AG09319 (cell line): ENCODE measurements at places on chromosomes 2 and 18.
A peak's percentile ranks its signal among the peaks of the same experiment; 100 is the strongest.

DNA sequence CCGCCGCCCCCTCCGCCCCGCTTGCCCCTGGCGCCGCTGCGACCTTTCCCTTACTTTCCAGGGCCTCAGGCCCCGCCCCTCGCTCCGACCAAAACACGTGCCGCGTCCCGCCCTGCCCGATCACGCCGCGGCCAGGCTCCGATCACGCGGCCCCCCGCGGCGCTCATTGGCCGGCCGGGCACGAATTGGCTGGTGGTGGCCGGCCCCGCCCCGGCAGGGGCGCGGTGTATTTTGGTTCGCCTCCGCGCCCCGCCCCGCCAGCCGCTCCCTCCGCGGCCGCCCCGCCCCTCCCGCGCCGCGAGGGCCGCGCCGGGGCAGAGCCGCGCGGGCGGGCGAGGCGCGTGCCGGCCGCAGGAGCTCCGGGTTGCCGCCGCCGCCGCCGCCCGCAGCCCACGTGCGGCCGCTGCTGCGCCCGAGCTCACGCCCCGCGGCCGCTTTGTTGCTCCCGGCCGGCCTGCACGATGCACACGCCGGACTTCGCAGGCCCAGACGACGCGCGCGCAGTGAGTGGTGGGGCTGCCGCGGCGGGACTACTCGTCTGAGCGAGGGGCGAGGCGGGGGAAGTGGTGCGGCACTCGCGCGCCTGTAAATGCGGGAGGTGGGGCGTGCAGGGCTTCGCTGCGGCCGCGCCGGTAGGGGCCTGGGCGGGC is at the start of gene KLF11:
TSS of gene KLF11 (plus strand) at position 295 of the 650 bp plus-strand sequence. CDS start at position 462, 167 bp downstream.
- DNase-seq = peak; percentile 71

DNA sequence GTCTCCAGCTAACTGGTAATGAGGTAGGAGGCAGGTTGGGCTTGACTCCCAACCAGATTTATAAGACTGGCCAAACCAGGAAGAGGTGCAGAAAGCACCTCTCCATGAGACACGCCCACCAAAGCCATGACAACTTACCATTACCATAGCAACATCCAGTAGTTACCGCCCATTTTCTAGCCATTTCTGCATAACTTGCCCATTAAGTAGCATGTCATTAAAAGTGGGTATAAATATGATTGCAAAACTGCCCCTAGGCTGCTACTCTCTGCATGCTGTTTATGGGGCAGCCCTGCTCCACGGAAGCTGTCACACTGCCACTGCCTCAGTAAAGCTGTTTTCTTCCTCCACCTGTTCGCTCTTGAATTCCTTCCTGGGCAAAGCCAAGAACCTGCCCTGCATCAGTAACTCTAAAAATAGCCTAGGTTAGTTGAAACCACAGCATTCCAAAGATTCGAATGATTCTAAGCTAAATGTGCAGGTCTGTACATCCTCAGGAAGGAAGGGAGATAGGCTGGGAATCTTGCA is 131.9 kb downstream of the ATL2 start:
- no peak for DNase-seq

DNA sequence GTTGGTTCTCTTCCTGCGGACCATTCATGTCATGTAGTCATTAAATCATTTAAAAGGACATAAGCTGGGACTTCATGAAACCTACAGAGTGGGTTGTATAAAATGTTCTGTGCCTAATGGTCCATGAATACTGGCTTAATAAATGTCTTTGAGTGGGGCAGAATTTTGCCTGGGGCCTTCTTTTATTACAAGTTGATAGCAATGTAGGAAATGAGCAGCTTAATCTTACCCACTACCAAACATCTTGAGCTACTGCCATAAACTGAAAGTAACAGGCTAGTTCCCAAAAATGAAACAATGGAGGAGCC is 130.9 kb downstream of the TMEM17 start:
- no peak for DNase-seq

- DNase-seq = no peak
Measured at GRCh38 chr18:66676699-66677098, 72.8 kb upstream of the CDH19 start.

GRCh38 chr2:71961289-71962027 is 186.2 kb downstream of the CYP26B1 start:
- no peak for DNase-seq

GRCh38 chr2:224849264-224849663 is 133.1 kb upstream of the CCDC195 start:
- DNase-seq = no peak

DNA sequence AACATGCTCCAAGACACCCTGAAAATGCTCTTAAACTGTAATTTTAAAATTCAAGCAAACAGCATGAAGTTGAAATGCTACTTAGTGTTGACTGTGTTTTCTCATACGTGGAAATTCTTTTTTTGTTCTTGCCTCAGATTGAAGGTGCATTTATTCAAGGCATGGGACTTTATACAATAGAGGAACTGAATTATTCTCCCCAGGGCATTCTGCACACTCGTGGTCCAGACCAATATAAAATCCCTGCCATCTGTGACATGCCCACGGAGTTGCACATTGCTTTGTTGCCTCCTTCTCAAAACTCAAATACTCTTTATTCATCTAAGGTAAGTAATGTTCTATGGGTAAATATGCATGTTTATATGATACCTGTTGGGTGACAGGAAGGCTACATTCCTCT is 82.7 kb downstream of the AOX1 start:
- no peak for DNase-seq

DNA sequence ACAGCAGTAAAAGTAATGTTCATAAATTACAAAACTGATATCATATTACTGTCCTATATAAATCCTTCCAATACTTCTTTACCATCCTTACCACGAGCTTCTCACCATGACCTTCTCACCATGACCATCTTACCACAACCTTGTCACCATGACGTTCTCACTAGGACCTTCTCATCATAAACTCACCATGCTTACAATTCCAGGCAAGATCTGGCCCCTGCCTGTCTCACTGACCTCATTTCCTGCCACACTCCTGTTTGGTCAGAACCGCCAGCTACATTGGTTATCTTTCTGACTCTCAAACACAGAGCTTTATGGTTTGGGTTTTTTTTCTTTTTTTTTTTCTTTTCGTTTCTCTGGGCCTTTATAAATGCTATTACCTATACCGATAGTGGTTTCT is 827.6 kb downstream of the RNF144A start:
- no peak for DNase-seq

DNA sequence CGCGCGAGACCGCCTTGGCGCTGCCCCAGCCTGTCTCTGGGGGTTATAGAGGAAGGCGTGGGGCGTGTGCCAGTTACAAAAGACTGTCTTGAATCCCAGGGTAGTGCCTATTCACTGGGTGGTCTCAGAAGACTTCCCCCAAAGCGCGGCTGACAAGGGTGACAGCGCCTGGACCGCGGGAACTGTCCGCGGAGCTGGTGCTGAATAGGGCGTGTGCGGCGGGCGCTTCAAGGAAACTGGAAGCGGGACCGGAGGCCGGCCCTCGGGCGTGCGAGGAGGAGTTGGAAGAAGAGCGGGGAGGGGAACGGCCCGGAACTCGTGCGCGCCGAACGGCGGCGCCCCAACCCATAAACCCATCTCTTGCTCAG is 2.3 kb downstream of the EGR4 start:
- no peak for DNase-seq

GRCh38 chr2:210049831-210050230 is 47.4 kb downstream of the RPE start:
- DNase-seq = no peak

DNA sequence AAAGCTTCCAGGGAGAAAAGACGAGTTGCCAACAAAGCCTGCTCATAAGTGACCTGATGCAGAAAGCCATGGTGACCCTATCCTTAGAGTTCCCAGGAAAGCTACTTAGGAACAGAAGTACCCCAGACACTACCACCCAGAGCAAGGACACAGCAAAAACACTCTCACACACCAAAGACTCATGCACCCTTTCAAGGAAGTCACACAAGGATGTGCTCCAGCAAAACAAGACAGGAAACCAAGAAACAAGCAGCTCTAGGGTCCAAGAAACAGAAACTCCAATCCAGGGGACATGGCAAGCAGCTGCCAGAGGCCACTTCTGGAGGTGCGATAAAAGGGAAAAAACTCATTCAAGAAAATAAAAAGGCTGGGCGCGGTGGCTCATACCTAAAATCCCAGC is 5.7 kb downstream of the KIF1A start:
- no peak for DNase-seq

DNA sequence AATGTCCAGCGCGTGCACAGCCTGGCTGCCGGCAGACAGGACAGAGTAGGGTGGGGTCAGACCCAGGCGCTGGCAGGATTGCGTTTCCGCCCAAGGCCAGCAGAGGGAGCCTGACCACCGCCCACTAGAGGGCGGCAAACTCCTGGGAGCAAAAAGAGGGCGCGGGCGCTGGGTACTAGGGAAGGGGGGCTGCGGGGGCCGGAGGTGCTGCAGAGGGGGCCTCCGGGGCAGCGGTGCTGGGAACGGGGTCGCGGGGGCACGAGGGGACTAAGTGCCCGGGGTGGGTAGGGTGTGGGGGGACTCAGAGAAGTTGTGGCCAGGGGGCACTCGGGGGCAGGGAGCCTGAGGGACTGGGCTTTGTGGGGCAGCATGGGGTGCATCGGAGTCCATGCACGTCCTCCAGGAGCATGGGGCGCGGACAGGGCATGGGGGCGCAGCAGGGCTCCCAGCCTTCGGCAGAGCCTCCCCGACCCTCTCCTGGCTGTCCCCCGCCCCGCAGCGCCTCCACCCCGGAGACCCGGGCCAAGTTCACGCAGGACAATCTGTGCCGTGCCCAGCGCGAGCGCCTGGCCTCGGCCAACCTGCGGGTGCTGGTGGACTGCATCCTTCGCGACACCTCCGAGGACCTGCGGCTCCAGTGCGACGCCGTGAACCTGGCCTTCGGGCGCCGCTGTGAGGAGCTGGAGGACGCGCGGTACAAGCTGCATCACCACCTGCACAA is 3.2 kb downstream of the TEKT4 start:
- no peak for DNase-seq

DNA sequence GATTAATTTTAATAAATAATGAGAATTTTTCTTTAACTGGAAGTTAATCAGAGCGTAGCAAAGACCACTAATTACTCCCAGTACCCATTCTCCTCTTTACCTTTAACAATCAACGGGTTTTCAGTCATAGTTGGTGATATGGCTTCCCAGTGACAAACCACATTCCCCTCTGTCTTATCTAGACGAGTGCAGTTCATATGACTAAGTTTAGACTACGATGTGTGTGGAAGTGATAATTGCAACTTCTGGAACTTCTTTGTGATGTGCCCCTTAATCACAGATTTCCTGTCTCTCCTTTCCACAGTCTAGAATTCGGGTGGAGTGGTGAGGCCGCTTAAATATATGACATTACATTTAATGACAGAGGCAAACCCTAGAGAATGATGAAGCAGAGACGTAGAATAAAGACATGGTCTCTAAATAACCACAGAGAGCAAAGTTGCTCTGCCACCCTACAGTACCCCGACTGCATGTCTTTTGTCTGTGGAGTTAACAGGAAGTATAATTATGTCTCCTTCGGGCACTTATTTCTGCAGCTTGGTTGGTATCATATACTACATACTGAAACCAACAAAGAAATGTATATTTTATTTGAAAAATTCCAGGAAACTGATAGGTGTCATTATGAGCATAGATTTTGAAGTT is 693.3 kb upstream of the CDH7 start:
- DNase-seq = no peak

DNA sequence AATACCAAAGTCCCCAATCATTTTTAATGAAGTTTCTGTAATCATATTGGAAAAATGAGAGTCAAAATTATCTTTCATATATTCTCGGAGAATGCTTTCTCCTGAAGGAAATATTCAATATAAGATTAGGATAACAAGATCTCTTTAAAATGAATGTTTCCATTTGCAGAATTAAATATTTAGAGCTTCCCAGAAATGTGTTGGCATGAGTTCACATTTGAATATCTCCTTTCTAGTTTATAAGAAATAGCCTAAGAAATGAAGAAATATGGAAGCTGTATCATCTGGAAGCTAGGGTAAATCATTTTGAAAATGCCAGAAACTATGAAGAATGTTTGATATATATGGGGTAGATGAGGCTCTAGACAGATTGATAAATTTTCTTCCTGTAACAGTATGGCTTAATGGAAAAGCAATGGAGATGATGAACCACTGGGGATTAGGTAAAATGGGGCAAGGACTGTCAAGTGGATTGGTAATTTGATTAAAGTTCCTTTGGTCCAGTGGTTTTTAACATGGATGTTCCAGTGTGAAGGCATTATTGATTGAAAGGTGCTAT is 184.6 kb upstream of the ZNF804A start:
- DNase-seq = no peak

- no peak for DNase-seq
Measured at GRCh38 chr2:9228781-9229469, 22.3 kb downstream of the ASAP2 start.

DNA sequence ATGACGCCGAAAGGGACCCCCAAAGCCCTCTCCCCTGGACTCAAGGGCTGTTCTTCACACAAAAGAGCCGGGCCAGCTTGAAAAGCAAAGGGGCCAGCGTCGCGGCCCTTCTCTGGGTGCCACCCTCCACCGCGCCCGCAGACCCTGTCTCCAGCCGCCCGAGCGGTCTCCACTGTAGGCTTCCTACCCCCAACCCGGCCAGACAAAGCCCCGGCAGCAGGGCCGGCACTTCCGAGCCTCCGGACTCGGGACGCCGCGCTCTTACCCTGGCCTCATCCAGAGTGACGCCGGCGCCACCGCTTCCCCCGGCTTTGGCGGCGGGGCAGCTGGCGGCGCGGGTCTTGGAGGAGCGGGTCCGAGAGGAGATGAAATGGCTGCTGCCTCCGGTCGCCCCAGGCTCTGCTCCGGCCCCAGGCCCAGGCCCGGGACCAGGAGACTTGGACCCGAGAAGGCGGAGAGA is 603 bp downstream of the ATAD2B start:
- DNase-seq = no peak

DNA sequence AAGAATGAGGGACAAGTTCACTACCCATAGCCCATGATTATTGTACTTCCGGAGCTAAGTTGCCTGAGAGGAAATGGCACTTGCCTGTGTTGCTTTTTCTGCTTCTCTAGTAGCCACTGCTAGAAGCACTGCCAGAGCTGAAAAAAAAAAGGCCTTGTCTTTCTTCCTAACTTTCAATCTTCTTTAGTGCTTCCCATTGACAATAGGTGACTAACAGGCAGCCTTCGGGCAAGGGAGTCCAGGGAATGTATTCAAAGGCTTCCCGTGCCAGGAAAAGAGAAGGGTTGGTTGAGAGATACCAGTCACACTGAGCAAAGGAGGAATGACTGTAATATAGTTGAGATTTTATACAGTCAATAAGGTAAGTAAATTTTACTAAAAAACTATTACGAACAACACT is 242.0 kb downstream of the CALCRL start:
- DNase-seq = no peak

DNA sequence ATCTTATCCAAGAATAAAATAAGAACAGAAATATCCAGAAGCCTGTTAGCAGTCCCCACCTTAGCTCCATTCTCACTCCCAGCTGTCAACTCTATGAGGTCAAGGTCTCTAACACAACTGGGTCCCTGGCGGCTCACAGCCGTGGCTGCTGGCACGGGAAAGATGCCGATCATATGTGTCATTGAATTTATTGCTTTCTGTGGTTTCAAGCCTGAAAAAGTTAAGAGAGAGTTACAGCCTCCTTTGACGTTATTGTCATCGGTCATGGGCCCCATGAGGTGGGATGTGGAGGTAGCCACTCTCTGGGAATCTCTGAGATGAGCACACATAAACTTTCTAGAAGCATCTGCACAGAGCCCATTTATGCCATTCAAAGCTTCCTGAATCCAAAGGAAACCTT is 28.7 kb upstream of the CABLES1 start:
- no peak for DNase-seq

GRCh38 chr18:6069103-6069502 is 173.8 kb upstream of the TMEM200C start:
- DNase-seq = no peak
